ENCODE measurements at places on chromosomes 5 and 9. TPM values are rescaled to one million over a fixed set of nuclear protein-coding genes. Genes with fewer than 3 reads are reported as not detected.

GRCh38 chr5:8694545-8694944, 825.6 kb downstream of the MTRR start:
- DNase-seq, result no peak

GRCh38 chr5:33679791-33680190, 212.0 kb downstream of the ADAMTS12 start:
- DNase-seq, result no peak

DNA sequence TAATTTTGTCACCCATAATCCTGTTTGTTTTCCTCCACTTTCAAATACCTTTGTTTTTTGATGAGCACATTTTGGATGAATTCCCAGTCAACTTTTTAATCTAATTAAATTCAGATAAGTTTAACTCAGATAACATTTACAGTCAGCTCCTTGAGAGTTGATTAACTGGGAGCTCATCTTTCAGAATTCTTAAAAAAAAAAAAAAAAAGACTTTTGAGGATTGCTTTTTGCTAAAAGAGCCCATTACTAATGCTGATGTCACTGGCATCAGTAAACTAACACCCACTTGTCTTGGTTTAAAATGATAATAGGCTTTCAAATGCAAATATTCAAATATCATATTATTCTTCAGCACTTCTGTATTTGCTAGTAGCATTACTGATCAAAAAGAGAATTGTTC, 47.1 kb upstream of the NFIB start:
- DNase-seq, result no peak

The AMBP gene
- not detected for total RNA-seq

The CEL gene
- total RNA-seq, result 1.3 TPM

The LIFR gene
- total RNA-seq, result under 0.01 TPM

The C5orf34 gene
- 1.6 TPM for total RNA-seq

The SPATA31D4 gene
- not detected for total RNA-seq

GRCh38 chr5:152290181-152290580, 114.9 kb downstream of the NMUR2 start:
- no peak for DNase-seq

- DNase-seq, result peak; percentile 47
These were observed 2.0 kb downstream of the PROB1 start for GRCh38 chr5:139392678-139393496.

GRCh38 chr5:28710360-28710759, 1672.0 kb upstream of the CDH9 start:
- no peak for DNase-seq

DNA sequence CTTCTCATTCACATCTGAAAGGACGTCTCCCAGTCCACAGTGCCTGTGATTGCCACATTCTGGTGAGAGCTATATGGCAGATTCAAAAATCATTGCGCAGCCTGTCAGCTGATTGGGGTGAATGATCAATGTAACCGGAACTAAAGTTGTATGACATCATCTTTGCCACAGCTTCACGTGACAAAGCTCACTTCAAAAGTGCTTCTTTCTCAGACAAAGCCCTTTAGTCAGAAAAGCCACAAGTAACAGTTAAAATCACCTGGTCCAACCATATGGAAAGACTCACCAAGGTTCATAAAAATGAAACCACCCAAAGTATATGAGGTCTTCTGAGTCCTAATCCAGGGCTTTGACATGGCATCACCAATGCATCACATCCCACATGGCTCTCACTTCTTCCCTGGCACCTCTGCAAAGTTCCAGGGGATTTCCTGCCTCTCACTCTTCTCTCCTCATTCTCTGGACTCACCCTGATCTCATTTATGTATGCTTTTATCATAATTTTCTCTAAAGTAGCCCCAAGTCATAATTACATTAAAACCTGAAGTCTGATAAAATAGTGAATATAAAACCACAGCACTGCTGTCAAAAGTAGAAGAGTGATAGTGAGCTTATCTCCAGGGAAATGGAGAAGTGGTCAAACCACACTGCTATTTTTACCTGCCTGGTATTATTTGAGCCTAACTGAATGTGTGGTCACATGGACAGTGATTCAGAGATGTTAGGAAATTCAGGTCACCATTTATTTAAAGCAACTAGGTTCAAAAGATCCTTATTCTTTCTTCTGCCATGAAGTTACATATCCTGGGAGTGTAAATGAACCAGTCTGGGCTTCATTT, 193.1 kb upstream of the PTGER4 start:
- peak; percentile 88 for DNase-seq

DNA sequence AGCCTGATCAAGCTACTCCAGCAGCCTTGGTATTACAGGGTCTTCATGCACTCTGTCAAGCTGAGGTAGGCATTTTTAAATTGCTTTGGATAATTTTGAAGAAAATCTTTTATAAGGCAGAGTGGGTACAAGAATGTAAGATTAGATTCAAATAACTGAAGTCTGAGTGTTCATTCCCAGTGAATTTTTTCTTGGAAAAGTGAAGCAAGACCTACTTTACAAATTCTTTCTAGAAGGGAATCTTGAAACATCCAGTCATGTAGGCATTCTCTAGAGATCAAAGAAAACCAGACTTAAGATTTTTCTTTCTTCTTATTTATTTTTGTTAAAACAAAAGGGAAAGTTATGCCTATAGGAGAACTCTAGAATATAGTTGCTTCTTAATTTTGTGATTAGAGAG, 139.0 kb downstream of the FOCAD start:
- no peak for DNase-seq

DNA sequence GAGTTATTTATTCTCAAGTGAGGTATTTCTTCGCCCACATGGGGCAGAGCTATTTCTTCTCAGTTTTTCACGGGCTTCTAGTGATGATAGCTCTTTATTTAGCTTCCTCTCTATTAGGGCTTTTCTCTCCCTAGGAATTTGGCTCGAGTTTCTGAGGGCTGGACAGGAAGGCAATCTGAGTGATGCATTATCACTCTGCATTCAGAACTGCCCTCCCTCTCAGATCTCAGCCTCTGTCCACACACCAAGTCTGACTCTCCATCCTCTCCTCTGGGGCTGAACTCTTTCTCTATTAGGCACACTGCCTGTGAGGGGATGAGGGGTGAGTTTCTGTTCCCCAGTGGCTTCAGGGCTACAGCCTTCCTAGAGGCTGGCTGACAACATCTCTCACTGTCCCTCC, 14.9 kb upstream of the SCAMP1 start:
- DNase-seq, result no peak

The PCDHB16 gene
- total RNA-seq, result not detected

The IFNA2 gene
- not detected for total RNA-seq

The PRRT1B gene
- not detected for total RNA-seq

DNA sequence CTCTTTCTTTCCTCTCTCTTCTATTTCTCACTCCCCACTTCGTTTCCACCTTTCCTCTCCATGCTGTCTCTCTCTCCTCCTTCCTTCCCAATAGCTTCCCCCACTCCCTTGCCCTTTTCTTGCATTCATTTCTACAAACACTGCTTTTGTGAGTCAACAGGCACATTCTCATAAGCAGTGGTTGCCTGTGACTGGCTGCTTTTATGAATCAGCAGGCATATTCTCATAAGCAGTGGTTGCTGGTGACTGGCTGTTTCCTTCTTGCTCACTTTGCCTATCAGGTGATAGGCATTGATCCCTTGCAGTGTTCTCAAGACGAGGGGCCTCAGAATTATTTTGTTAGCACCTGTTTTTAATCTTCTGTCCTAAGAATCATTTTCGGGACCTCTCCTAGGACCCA, 116.1 kb upstream of the ACTBL2 start:
- DNase-seq, result no peak

DNA sequence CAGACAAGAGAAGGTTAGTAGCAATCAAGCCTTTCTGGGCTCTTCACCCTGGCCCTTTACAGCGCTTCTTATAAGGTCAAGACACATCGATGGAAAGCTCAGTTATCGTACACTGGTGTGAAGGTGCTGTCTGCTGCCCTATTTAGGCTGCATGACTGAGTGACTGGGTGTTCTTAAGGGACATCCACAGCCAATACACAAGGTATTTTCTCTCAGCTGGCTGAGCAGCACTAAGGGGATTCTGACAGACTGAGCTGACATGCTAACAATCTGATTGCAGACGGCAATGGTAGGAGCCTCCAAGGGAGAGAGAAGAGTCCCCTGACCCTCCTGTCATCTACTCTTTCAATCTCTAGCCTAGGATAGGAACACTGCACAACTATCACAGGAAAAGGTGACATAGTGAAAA, 577.9 kb downstream of the ISL1 start:
- DNase-seq, result no peak

DNA sequence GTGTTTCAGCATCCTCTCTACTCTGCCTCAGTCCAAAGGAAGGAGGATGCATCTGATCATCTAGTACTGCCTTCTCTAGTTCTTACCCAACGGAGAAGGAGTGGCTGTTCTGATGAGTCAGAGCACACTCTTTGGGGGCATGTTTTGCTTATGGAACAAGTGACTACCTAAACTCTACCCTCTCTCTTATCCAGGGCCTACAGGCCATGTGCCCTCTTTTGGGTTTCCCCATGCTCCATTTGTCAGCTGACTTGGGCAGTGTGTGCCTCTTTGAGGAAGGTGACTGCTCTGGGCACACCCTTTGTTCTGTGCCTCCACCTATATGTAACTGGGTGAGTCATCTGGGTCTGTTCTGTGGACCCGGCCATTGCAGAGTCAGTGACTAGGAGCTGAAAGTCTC, 89.6 kb upstream of the BNC2 start:
- DNase-seq, result no peak

The SLC45A2 gene
- total RNA-seq, result 0.27 TPM

The IL5 gene
- not detected for total RNA-seq

The SKP1 gene
- total RNA-seq, result 40.7 TPM

DNA sequence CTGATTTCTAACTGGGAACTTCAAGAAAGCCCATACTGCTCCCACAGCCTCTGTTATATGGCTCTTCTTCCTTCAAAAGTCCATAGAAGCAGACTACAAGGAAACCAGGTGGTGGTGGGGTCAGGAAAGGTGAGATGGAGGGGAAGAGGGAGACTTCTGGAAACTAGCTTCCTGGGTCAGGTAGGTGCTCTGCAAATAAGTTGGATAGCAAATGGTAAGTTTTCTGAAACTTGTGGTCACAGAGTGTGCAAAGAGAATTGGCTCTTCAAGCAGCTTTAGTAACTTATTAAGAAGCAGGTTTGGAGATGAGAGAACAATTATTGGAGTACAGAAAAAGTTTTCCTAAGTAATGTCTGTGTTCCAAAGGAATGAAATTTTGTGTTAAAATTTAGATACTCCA, 316.9 kb downstream of the ADGRV1 start:
- DNase-seq, result no peak

DNA sequence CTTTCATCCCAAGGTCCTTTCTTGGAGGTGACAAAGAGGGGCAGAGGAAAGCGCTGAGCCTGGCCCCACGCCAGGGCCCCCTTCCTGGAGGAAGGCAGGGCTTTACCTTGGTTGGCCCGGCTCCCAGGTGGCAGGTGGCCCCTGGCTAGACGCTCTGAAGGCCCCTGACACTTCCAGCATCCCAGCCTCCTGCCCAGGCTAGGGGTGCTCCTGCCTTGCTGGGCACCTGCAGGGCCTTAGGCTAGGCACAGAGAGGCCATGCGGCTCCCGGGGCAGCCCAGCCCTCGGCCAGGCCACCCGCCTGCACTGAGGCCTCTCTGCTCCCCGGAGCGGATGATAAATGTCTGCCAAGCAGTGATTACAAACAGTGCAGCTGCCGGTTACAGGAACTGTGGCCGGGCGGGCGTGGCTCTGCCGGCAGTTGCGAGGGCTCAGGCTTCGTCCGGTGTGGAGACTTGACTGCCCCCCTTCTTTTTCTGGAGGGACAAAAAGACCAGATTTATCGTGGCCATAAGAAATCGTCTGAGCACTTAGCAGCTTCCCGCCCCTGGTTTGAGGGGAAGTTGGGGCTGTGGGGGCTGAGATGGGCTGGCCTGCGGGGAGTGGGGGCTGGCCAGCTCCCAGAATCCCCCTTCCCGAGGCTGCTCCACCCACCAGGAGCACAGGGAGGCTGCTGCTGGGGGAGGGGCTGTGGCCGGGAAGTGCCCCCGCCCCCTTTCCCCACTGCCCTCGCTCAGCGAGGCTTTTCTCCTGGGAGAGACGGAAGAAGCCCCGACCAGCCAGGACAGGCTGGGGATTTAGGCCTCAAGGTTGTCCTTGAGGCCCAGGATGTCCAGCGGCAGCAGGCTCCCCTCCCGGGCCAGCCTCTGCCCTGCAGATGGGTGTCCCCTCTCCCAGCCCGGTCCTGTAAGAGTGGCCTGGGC, 31.6 kb upstream of the UBAC1 start:
- no peak for DNase-seq

DNA sequence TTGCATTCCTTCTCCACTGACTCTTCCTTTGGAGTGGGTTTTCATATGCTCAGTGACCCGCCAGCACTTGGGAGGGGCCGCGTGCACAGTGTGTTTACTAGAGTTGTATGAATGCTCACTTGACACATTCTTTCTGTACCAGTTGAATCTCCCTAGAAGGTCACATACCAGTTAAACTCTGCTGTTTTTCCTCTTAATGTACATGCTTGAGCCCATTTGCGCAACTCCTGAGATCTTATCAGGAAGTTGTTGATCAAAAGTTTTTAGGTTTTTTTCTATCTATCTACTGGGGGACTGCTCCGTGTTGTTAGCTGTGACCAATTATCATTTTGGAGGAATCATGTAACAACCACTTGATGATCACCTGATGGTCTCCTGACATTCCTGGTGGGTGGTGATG, 392.7 kb downstream of the CDH9 start:
- no peak for DNase-seq

GRCh38 chr9:98324801-98325200, 69.4 kb upstream of the TBC1D2 start:
- no peak for DNase-seq

The DDX4 gene
- not detected for total RNA-seq

The SAXO1 gene
- total RNA-seq, result under 0.01 TPM

- no peak for DNase-seq
These were observed 24.3 kb downstream of the ISOC1 start for GRCh38 chr5:129118826-129119225.

DNA sequence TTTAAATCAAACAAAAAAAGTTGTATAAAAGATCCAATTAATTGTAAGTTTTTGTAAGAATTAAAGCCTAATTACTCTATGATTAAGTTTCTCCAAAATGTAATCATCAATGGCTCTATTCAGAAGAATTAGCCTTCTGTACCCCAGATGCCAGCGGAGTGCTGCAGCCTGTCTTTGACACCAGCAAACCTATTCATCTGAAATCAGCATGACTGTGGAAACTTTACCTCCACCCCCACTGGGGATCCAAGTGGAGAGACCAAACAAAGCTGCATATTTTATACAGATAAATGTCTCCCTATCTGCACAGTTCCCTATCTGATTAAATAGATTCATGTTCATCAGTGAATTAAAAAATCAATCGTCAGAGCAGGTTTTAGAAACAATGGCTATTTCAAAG, 426.8 kb downstream of the KIAA0825 start:
- DNase-seq, result no peak

The GNA14 gene
- under 0.01 TPM for total RNA-seq

- DNase-seq, result peak; percentile 21
These were observed at the start of gene NIM1K for GRCh38 chr5:43191740-43192557. NIM1K (plus strand) TSS chr5:43192225; CDS start chr5:43245776, 53,551 bp downstream.
